Dermis microvascular lymphatic vessel endothelial cell (primary cell): ENCODE measurements at places on chromosomes 1 and 21. TPM values are rescaled to one million over a fixed set of nuclear protein-coding genes. Genes with fewer than 3 reads are reported as not detected.

DNA sequence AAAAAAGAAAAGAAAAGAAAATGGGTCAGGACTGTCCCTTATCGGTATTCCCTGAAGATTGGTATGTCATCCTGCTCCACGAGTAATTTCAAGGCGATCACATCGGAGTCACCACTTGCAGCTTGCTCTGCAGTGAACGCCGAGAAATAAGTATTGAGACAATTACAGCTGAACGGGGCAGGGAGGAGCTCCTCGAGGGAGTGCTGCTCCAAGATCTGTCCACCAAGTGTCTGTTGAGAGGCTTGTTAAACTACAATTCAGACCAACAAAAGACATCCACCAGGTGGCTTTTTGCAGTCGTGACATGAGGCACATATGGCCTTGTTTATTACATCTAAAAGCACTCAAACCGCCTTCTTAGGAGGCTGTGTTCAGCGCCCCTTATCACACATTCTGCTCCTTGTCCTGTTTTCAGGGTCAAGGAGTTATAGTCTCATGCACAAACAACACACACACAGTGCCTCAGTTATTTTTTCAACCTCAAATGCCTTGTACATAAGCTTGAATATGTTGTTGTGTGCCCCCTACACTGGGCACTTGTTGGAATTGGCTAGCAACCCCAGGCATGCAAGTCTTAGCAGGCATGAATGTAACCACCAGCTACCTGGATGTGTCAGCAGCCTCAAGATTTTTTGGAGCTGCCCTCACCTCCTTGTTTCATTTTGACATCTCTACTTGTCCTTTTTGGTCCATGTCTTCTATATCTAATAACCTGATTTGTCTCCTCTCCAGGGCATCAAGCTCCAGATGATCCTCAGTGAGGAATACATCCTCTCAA is 13.0 kb upstream of the CD48 start:
- no peak for DNase-seq

DNA sequence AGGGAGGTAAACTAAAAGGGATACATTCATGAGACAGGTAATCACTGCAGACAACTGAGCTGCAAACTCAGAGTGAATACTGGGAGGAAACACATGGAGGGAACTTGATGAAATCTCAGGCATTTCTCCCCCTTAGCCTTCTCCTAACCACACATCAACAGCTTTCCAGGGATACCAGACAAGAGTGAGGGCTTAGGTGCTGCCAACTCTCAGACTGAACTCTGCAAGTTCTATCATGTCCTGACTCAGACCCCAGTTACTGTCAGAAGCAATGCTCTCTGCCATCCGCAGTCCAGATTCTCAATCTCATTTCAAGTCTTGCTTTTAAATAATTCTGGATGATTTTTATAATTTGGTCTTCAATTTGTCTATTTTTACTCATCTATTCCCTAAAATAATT is 267.3 kb downstream of the LTN1 start:
- no peak for DNase-seq

DNA sequence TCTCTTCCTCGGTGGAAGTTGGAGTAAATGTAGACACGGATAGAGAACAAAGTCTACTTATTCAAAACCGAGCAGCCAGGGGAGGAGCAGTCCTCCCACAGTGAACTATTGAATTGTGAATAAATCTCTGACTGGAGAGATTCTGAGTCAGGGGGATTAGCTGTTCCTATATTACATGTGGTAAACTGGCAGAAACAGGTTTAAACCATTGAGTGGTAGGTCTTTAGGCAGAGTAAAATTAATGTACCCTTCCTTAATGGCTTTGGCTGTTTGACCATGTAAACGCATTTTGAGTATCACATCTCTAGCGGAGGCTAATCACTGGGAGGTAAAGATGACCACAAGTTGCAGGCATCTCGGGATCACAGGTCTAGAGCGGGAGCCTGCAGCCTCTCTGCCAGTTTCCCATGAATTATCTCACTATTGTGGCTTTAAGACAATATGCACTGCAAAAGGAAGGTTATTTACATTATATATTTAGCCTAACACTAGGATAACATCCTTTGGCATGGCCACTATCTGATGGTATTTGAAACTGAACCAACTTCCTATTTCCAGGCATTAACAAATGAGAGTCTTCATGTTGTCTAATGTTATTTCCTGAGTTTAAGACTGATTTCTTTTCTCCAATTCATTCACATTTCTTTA is 7.9 kb upstream of the DISC1 start:
- DNase-seq = no peak

GRCh38 chr1:156596426-156596825 is 4.8 kb downstream of the NAXE start:
- no peak for DNase-seq

DNA sequence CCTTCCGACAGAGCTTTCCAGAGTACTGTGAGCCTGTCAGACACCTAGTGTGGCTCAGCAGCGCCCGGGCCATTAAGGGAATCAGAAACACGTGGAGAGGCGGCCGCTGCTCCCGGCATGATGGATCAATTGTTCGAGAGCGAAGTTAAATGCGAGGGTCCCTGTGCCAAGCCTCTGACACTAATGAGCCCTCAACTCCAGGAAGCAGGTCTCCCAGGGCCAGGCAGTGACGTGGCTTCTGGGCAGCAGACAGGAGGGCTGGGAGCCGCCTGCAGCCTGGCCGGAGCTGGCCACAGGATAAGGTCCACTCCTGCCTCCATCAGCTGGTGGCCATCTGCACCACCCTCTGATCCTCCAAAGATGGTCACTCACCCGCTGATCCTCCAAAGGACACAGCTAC is 67.5 kb upstream of the CLDN14 start:
- no peak for DNase-seq

DNA sequence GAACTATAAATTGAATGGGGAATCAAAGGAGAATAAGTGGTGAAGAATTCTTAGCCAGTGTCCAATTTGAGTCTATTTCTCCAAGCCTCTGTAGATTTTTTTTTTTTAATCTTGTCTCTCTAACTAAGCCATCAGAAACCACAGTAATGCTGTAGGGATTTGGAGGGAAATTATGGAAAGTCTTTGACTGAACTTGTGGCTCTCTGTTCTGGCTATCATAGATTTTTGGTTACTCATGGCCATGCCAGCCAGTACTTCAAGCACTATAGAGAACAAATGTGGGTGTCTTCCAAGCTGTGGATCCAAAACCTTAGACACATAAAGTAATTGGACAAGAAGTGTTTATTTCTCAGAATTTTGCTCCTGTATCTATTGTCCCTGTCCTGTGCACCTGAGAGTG is 147.9 kb downstream of the LRRC40 start:
- no peak for DNase-seq

GRCh38 chr1:22055463-22055862 is 3.0 kb downstream of the CDC42 start:
- no peak for DNase-seq

GRCh38 chr1:154568157-154568815 is 708 bp downstream of the CHRNB2 start:
- DNase-seq = no peak

DNA sequence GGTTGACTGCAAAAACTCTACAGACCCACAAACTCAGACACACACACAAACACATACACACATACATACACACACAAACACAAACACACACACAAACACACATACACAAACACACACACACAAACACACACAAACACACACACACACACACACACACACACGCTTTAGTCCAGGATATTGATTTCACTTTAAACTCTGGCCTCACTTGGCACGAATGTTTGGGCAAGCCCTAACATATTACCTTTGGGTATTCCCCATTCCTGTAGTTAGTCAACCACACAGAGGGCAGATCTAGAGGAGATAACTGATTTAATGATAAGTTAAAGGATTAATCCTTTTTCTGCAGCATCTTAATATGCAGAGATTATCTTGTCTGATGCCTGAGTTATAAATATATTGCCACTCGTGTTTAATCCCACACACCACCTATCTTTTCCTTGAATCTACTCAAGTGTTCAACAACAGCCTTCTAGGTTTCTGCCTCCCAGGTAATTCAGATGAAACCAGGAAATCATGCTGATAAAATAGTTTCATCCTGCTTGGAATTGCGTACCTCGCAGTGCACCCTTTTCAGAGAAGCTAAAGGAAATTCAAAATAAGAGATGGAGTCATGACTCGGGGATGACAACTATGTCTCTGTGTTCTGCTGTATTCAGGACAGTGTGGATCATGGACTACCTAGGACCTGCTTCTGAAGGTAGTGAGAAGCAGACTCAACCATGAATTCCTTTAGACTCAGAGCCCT is 14.5 kb upstream of the RUNX1 start:
- no peak for DNase-seq

- DNase-seq = no peak
These were observed 5.4 kb downstream of the FOXO6 start for GRCh38 chr1:41366455-41367287.

DNA sequence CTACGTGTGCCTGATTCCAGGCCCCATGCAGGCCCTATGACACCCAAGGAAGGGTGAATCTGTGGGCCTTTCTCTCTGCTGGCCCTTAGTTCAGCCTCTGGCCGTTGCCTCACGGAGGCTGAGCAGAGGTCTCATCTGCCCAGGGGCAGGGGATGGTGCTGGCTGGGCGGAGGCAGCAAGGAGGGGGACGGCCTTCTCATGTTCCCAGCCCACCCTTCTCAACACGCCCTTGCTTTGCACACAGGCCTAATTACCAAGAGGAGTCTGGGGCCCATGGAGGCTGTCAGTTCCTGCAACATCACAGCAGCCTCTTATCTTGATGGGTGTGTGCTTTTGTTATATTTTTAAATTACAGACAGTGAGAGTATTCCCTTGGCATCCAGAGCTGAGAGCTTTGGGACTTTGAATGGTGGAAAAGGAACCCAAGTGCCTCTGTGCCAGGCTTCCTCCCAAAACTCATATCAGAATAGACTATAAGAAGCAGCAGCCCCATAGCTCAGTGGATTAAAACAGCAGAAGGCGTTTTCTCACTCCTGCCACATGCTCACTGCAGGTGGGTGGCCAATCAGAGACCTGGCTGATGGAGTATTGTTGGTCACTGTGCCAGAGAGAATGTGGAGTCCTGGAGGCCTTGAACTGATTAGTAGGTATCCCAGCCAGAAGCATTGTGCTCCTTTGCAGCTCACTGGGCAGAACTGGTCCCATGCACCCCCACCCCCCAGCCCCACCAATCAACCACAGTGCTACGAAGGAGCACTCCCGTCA is 164.9 kb downstream of the CAMTA1 start:
- no peak for DNase-seq

DNA sequence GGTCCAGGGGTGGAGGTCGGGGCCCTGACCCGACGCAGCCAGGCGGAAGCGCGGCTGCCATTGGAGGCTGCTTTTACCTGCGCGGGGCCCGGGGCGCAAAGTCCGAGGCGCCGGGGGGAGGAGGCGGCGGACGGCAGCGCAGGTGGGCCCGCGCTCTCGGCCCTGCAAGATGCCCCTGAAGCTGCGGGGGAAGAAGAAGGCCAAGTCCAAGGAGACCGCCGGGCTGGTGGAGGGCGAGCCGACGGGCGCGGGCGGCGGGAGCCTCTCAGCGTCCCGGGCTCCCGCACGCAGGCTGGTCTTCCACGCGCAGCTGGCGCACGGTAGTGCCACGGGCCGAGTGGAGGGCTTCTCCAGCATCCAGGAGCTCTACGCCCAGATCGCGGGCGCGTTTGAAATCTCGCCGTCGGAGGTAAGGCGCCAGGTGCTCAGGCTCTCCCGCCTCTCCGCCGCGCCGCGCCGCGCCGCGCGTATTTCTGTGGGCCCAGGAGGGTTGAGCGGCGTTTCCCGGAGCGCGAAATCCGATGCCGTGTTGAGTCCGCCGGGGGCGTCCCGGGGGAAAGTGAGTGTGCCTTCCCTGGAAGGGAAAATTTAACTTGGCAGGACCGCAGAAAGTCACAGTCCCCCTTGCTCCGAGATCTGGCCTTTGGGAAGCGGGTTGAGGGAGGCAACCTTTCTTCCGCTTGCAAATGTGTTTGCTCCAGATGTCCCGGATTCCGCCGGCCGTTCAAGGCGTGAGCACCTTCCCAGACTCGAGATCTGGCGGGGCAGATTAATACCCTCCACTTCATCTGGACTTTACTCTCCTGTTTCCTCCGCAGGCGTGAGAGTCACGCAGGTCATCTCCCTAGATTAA is at the start of gene GIPC2:
Gene GIPC2 (plus strand): TSS at position 41 of the 853 bp plus-strand sequence. CDS start 129 bp downstream, at position 170.
- DNase-seq = peak; percentile 59

LCE2B gene
- total RNA-seq = not detected in 2 replicates

SLAMF1 gene
- total RNA-seq = under 0.01 and 0.13 TPM in 2 replicates

HES2 gene
- total RNA-seq = 16.2 and 17.6 TPM in 2 replicates

UHMK1 gene
- total RNA-seq = 43.5 and 46.4 TPM in 2 replicates

PDC gene
- not detected in 2 replicates for total RNA-seq

UBR4 gene
- total RNA-seq = 74.1 and 99.1 TPM in 2 replicates

KRTAP12-2 gene
- not detected in 2 replicates for total RNA-seq
